Tibial nerve (tissue), 4 donors: ENCODE measurements at places on chromosomes 6 and 20. TPM values are rescaled to one million over a fixed set of nuclear protein-coding genes. Genes with fewer than 3 reads are reported as not detected.

The SYTL3 gene
- total RNA-seq: 4.1 TPM

The GGTLC1 gene
- not detected for total RNA-seq

The FOXC1 gene
- total RNA-seq: 53.5 TPM

The OR2H2 gene
- not detected for total RNA-seq

The TBCC gene
- total RNA-seq: 29.4 TPM

The SLC26A8 gene
- total RNA-seq: 1.1 TPM

- DNase-seq: no peak
- H3K4me3 ChIP-seq: no peak overlapping the region
- no peak overlapping the region for H3K27ac ChIP-seq
- H3K27me3 ChIP-seq: no peaks in the 10 kb centered on the region
Observed at GRCh38 chr6:6766230-6766905, 177.8 kb downstream of the LY86 start.

- no peak overlapping the region for H3K4me3 ChIP-seq
- no peaks in the 10 kb centered on the region for H3K27me3 ChIP-seq
- no peak overlapping the region for H3K27ac ChIP-seq
- no peaks in the 10 kb centered on the region for H3K36me3 ChIP-seq
- H3K4me1 ChIP-seq: no peaks in the 10 kb centered on the region
Observed at GRCh38 chr6:93394471-93394870, 24.9 kb downstream of the EPHA7 start.

- H3K36me3 ChIP-seq: no peaks in the 10 kb centered on the region
- no peaks in the 10 kb centered on the region for H3K27me3 ChIP-seq
- DNase-seq: no peak
- H3K27ac ChIP-seq: no peak overlapping the region
- H3K4me1 ChIP-seq: no peaks in the 10 kb centered on the region
Observed at GRCh38 chr20:42485556-42485955, 704.1 kb downstream of the PTPRT start.

DNA sequence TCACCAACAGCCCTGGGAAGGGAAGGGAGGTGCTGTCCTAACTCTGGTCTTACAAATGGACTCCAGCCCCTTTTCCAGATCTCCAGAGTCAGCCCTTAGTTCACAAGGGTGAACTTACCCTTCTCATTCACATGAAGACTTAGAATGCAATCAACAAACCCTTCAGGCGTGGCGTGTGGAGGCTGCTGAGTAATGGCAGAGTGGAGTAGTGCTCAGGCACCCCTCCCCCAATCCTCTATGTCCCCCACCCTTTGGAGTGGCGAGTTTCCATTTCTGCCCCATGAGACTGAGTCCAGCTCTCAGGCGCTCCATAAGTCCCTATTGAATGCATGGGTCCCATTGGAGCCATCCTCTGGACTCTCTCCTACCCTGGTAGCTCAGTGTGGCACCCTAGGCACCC is 3.3 kb downstream of the SNAI1 start:
- peak overlapping the region; percentile 95 for H3K27ac ChIP-seq
- peaks cover 10% of the 10 kb centered on the region for H3K36me3 ChIP-seq
- H3K27me3 ChIP-seq: no peaks in the 10 kb centered on the region
- no peaks in the 10 kb centered on the region for H3K4me1 ChIP-seq
- no peak for DNase-seq
- peak overlapping the region; percentile 61 for H3K4me3 ChIP-seq

DNA sequence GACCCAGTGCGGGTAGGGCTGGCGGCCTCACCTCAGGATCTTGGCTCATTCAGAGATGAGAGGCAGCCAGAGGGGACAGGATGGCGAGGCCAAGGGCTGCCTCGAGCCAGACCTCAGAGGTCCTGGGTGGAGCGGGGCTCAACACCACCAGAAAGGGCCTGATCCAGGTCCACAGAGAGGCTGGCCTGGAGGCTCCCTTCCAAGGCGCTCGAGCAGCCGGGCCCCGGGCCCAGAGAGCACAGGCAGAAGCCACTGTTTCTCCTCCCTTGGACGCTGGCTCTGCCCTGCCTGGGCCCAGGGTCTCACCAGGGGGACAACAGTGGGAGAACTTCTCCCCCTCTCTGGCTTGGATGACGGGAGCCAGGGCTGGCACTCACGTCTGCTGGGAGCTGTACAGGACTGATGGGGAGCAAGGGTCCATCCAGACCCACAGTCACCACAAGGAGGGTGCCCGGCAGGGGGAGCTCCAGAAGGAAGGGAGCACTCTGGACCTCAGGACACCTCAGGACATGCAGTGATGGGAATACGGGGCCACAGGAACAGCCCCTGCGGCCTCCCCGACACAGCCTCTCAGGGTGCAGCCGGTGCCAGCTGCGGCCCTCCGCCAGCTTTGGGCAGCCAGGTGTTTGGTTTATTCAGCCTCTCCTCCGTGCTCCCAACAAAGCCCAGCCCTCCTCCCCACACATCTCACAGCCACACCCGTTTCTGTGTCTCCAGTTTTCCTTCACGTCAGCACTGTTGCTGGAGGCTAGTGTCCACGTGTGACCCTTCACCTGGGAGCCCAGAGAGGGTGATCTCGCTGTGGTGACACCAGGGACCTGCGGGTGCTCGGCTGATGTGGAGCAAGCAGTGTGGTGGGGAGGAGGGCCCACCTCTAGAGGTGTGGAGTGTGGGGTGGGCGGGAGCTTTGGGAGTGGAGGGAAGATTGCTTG is 8.7 kb downstream of the RPS21 start:
- no peak for DNase-seq
- no peak overlapping the region for H3K27ac ChIP-seq
- peaks cover 73% of the 10 kb centered on the region for H3K36me3 ChIP-seq
- no peaks in the 10 kb centered on the region for H3K27me3 ChIP-seq
- no peak overlapping the region for H3K4me3 ChIP-seq
